Left hindlimb (tissue), 1 donor: ENCODE measurements at places on chromosomes 12 and 14.

DNA sequence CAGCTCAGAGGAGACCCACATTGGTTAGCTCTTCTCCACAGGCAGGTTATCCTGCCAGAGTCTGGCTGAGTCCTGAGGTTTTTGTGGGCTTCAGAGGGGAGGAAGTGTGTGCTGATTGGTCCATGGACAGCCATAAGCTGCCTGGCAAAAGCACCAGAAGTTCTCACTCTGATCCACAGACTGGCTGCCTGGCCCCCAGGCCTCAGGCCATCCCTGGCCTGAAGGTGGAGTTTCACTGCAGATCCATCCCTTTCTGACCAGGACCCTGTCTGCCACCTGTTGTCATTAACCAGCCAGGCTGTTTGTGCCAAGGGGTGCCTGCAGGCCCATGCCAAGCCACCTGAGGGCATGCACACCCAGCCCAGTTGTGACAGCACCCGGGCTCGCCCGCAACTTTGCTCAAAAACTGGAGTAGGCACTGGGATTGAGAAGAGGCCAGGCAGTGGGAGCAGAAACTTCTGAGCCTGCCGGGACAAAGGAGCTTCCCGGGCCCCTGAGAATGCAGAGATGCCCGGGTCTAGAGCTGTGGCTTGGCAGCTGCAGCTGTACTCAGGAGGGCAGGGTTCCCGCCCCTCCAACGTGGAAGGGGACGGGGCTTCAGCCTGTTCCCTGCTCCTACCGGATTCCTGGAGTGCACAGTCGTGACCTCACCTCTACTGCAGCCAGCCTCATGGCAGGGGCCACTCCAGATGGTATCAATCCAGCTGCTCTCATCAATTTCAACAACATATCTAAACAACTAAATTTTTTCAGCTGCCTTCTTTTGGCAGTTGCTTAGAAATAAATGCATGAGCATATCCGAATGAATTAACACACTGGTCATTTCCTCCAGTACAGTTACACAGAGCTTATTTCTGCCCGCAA lies 1277.3 kb downstream of the SLC16A7 start:
- DNase-seq, result peak; percentile 13

DNA sequence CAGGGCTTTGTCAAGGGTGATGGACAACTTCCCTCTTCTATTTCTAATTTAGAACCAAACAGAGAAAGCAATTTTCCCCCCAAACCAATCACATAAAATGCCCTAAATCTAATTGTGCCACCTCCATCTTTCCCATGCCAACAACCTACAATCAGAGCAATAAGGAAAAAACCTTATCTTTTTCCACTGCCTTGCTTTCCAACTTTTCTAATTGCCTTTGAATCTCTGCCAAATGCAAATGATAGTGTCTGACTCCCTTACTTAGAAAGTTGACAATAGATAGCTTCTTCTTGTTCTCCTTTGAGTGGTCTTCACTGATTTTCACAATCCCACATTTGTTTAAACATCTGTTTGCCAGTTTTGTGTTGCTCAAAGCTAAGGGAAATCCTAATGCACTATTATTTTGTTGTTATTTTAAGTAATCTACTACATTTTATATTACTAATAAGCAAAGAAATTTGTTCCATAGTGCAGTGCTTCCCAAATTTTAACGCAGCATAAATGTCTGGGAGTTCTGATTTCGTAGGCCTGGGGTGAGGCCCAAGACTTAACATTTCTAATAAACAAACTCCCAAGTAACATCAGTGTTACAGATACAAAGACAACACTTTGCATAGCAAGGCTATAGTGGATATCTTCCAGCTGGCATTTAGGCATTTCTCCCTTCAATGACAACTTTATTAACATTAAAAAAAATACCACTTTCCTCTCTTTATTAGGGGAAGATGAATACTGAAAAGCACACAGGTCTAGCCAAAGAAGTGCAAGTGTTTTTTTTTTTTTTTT lies 696.3 kb upstream of the USP15 start:
- DNase-seq, result no peak

GRCh38 chr12:14852880-14853279 lies 9.6 kb upstream of the ART4 start:
- no peak for DNase-seq

- no peak for DNase-seq
Observed at GRCh38 chr14:104965561-104966231, 12.5 kb downstream of the AHNAK2 start.

DNA sequence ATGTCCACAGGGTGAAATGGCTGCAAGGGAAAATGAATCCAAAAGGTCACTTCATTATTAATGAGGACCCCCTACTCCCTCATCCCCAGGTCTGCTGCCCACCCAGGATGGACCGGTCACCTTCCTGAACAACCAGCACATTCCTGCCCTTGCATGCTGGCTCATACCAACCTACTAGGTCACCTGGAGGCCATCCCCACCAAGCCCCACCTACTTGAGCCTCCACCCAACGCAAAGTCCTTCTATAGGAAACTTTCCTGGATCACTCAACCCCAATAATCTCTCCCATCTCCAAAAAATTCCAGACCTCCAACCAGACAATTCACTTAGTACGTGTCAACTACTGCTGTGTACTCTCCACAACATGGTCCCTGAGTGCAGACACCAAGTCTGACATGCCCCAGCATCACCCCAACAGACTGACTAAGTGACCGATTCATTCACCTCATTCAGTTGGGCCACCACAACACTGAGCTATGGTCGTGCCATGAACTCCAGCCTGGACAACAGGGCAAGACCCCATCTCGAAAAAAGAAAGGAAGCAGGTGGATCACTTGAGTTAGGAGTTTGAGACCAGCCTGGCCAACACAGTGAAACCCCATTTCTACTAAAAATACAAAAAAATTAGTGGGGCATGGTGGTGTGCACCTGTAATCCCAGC lies 18.1 kb downstream of the CLMN start:
- no peak for DNase-seq

- no peak for DNase-seq
Observed at GRCh38 chr14:99667821-99668220, 16.3 kb upstream of the CYP46A1 start.

DNA sequence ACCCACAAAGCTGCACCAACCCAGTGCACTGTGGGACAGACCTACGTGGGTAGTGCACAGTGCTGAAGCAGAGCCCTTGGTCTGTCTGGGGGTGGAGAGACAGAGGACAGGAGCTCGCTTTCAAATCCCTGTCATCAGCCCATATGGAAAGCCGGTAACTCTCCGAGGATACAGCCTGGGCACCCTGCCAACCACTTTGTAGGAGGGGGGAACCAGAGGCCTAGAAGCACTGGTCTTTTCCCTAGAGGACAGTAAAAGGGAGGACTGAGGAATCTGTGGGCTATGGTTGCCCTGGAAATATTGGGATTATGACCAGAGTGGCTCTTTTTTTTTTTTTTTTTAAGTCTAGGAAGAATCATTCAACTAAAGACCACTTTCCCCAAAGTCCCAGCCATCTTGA lies 74.3 kb downstream of the MAP3K9 start:
- DNase-seq, result no peak

GRCh38 chr12:14193639-14194038 lies 171.8 kb upstream of the ATF7IP start:
- peak; percentile 62 for DNase-seq

- no peak for DNase-seq
Observed at GRCh38 chr12:111034886-111035577, 114.7 kb upstream of the MYL2 start.

DNA sequence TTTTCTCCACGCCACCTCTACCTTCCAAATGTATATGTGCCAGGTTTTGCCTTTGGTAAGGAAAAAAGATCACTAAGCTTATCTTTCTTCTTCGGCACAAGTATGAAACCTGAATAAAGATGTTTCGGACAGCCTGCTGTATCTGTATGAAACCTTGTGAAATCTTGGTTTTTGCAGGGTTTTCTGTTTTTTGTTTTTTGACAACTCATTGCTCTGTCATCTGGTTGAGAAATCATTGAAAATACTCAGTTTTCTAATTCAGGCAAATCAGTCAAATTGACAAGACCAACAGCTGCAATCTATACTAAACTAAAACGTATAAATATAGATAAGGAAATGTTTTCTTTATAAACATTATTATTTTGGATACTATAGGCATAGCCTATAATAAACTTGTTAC lies 63.1 kb upstream of the FGD4 start:
- DNase-seq, result no peak

DNA sequence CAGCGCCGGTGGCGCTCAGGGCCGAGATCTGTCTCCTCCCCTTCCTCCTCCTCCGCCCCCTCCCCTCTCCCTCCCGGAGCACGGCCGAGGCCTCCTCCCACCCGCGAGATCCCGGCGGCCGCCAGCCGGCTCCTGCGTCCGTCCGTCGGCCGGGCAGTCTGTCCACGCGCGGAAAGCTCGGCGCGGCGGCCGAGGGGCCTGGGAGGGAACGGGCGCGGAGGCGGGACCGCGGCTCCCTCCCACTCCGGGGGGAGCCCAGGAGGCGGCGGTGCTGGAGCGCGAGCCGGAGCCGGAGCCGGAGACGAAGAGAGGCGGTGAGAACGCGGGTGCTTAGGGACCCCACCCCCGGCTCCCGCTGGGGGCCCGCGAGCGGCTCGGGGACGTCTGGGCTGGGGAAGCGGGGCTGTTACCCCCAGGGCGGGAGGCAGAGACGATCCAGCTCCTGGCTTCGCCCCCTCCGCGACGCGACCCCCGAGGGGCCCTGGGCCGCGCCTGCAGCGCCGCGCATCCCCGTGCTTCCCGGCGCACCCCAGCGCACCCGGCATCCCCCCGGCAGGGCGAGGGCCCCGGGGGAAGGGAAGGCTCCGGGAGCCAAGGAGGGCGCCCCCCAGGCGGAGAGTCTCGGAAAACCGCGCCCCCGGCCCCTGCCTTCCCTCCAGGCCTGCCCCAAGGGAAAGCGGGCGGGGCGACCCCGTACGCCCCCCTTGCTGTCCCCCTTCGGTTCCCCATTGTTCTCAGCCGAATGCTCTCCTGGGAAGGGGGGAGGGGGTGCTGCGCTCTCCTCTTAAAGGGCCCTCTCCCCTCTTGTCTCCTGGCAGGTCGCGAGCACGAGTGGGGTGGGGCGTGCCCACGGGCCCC lies at the start of gene DTX1:
Gene DTX1, plus strand, starts transcription at position 100 of the 858 bp plus-strand sequence. CDS start 1,463 bp downstream, outside the sequence.
- DNase-seq, result no peak

- no peak for DNase-seq
Observed at GRCh38 chr14:78790271-78790670, 620.1 kb downstream of the NRXN3 start.

- no peak for DNase-seq
Observed at GRCh38 chr14:69149461-69150244, 3.3 kb downstream of the DCAF5 start.

DNA sequence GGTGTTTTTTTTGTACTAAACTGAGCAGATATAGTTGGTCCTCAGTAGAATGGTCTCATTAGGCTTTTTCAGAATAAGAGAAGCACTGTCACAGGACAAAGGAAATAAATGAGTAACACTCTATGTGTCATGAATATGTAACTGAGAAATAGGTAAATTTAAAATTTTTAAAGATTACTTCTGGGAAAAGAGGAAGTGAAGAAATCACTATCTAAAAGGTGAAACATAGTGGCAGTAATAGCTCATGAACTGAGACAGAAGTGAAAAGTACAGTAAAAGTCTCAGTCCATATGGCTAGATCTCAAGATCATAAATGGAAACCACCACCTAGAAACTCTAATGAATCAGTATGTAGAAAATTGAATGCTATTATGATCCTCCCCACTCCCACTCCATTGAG lies 89.3 kb upstream of the TTC7B start:
- no peak for DNase-seq

GRCh38 chr12:110533607-110534006 lies 31.5 kb downstream of the RAD9B start:
- no peak for DNase-seq

DNA sequence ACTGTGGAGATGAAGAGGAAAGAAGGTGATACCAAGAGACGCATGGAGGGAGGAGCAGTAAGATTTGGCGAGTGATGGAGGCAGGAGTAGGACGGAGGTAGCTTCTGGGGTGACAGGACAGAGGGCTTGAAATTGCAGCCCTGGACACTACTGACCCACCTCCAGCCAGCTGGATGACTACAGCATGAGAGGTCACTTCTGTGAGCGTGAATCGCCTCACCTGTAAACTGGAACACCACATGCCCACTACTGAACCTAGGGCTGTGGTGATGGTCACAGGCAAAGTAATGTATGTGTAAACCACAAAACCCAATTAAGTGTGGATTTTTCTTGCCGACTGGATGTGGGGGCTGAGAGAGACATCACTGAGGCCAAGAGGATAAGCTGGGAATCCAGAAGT lies 6.6 kb upstream of the KRT4 start:
- no peak for DNase-seq

DNA sequence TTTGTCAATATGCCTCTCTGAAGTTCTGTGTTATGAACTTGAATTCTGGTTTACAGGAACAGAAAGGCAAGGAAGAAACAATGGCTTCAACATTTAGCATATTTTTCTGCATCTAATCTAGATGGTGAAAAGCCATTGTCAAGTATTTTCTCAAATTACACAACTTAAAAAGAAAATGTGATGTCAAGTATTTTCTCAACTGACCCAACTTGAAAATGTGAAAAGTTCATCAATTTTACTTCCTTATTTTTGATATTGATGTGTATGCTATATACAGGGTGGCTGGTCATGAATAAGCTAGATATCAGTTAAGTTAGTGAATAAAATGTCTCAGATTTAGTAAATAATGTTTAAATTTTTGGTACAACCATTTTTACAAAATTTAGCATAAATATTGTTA lies 196.7 kb downstream of the ALX1 start:
- no peak for DNase-seq

DNA sequence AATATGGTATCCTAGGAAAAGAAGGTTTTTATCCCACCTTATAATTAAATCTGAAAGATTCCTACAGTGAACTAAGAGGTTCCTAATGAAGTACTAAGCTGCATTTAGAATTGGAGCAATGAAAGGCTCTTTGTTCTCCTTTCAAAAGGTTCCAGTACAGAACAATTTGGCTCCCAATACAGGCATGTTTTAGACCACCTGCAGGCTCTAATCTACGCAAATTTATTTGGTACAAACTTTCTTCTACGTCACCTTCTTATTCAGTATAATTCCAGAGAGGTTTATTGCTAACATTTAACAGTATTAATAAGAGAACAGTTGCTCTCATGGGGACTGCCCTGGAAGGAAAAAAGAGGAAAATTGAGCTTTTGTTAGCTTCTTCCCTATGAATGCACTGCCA lies 37.6 kb upstream of the SLCO1C1 start:
- DNase-seq, result no peak

DNA sequence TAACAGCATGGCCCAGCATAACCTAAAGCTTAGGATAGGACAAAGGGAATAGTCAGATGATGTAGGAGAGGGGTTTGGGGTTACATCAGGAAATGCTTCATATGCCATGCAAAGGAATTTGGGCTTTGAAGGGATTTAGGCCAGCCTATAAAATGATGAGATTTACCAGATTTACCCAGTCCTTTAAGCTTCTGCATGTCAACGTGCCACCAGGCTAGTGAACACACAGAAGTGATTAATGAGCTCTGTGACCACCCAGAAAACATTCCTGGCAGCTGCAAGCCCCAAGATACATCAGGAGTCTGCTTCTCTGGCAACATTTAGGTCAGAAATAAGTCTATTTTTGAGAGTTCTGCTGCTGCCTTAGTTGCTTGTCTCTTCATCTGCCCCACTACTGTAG lies 118.3 kb downstream of the LRIG3 start:
- no peak for DNase-seq

DNA sequence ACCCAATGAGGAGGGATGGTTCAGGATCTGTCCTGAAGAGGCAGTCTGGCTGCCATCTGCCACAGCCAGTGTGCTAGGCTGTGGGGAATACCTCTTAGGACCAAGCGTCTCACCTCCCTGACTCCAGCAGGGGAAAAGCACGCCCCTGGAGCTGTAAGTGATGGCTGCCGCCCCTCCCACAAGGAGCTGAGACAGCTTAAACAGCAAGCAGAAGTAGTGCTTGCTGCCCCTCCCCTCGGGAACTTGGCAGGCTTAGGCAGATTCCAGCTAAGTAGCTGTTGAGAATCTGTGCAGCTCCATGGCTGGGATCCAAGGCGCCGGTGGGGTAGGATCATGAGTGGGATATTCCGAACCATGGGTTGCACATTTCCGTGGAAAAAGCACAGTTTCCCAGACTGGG lies 360.4 kb upstream of the MDGA2 start:
- DNase-seq, result no peak
